ENCODE measurements at places on chromosomes 5 and 9.

DNA sequence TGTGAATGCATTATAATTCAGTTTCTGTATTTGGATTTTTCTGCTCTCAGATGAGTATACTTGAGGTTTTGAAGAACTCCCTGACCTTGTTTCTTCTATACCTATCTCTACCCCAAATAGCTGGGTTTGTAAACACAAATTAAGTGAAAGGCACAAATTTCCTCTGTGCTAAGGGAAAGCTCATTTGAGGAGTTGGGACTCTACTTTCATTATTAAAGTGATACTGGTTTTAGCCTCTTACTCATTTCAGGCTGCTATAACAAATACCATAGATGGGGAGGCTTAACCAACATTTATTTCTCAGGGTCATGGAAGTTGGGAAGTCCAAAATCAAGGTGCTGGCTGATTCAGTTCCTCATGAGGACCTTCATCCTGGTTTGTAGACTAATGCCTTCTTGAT is 97.2 kb upstream of the ANKH start:
- DNase-seq, result no peak

- DNase-seq, result peak; percentile 8
These were observed 88.7 kb downstream of the UGCG start for GRCh38 chr9:111985315-111985714.

- DNase-seq, result no peak
These were observed 225.1 kb downstream of the PIK3R1 start for GRCh38 chr5:68440651-68441050.

DNA sequence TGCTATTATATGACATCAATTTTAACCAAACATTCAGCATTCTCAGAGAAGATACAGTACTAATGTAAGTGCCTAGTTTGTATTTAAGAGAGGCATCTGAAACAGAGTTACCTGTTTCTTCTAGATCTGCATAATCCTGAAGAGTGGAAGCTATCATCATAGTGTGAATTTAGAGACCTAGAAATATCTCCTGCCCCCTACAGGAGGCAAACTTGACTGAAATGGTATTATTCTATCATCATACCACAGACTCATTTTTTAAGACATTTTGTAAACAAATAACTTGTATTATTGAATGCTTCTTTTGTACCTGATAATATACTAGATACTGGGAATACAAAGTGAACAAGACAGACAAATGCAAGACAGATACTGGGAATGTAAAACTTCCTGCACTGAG is 216.8 kb upstream of the RPS23 start:
- DNase-seq, result no peak

DNA sequence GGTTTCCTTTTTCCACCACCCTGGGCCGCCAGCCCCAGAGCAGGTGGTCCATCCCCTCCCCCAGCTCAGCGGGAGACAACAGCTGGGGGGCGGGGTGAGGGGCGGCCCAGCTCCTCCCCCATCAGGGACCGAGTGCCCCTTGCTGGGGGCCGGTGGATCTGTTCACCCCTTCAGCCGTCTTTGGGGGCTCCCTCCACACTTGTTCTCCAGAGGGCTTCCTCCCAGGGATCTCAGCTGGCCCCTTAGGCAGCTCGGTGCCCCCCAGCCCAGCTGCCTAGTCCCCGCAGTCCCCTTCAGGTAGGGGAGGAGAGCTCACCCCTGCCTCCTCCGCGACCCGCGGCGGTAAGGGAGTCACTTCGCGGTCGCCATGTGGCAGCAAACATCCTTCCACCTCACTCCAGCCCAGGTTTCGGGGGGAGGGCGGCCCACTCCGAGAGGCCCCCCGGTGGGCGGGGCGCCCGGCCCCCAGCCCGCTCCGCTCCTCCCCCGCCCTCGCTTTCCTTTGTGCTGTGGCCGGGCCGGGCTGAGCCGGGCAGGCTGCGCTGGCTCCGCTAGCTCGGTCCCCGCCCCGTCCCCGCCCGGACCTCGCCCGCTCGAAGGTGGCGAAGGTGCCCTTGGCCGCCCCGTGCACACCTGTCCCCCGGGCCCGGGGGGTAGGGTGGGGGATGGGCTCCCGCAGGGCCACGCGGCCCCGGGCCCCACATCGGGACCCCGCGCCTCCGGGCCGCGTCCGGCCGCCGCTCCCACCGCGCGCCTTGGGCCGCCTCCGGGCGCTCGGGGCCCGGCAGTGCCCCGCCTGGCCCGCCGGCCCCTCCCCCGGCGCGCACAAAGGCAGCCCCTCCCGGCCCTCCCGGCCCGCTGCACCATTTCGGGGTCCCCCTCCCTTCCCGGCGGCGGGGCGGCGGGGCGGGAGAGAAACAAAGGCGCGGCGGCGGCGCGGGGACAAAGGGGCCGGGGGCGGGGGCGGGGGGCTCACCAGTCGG is 683 bp downstream of the DBN1 start:
- peak; percentile 45 for DNase-seq

DNA sequence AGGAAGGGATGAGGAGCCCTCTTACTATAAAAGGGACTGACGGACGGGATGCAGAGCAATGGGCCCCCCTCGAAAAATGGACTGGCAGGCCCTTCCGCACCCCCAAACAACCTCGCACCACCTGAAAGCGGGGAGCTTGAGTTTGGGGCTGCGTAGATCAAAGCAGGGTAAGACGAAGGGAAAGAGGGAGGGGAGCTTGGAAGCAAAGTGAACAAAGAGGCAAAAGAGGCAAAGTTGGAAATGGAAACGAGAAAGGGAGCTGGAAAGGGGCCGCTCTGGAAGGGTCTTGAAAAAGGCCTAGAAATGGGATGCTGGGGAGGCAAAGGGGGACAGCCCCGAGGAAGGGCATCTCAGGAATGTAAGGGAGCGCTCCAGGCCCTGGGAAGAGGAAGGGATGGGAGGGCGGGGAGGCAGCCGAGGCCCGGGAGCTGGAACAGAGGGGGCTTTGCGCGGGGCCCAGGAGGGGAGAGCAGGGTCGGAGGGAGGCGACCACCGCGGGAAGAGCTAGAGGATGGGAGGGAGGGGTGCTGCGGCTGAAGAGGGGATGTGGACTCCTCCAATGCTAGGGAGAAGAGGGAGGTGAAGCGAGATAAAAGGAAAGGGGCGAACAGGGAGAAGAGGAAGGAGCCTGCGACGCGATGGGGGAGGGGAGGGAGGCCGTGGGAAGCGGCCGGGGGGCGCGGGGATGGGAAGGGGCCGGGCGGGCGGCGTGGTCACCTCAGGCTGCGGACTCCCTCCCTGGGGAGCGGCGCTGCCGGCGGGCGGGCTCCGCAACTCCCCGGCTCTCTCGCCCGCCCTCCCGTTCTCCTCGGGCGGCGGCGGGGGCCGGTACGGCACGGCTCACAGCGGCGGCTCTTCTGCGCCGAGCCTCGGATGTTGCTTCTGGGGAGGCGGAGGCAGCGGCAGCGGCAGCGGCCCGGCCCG is 577 bp downstream of the RNF145 start:
- DNase-seq, result peak; percentile 19
